Suprapubic skin (tissue), 4 donors: ENCODE measurements at places on chromosomes 4 and X. TPM values are rescaled to one million over a fixed set of nuclear protein-coding genes. Genes with fewer than 3 reads are reported as not detected.

- DNase-seq: no peak
Measured at GRCh38 chr4:153335665-153336064, 8.8 kb upstream of the MND1 start.

GRCh38 chrX:141201962-141202361 is 25.0 kb upstream of the LDOC1 start:
- no peak for DNase-seq

GRCh38 chrX:63428348-63428747 is 77.2 kb upstream of the SPIN4 start:
- DNase-seq: no peak

- no peak for DNase-seq
Measured at GRCh38 chr4:118224243-118224829, 128.5 kb downstream of the PRSS12 start.

DNA sequence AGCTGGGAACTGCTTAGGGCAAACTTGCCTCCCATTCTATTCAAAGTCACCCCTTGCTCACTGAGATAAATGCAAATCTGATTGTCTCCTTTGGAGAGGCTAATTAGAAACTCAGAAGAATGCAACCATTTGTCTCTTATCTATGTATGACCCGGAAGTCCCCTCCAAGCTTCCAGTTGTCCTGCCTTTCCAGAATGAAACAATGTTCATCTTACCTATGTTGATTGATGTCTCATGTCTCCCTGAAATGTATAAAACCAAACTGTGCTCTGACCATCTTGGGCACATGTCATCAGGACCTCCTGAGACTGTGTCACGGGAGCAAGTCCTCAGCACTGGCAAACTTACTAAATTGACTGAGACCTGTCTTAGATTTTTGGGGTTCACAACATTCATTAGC is 37.1 kb upstream of the TMPRSS11E start:
- DNase-seq: no peak

AKAP14 gene
- total RNA-seq: not detected
